ENCODE measurements at places on chromosomes 2 and 18.

GRCh38 chr2:104840893-104841585 is 12.9 kb upstream of the POU3F3 start:
- DNase-seq = no peak

DNA sequence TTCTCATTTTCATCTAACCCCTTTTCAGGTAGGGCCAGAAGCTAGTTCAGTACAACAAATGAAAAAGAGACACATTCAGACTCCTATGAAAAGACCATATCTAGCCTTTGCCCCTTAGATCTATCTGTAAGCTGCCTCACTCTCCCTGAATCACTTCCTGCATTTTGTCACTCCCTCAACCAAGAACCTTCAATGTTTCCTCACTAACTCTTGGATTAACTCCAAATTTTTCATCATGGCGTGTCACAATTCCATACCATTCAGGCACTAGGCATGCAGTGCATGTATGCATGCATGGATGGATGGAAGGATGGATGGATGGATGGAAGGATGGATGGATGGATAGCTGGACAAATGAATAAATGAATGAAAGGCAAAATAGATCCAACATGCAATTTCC is 356.9 kb downstream of the TNS1 start:
- DNase-seq = no peak

GRCh38 chr2:43225788-43226557 is 433 bp downstream of the ZFP36L2 start:
- DNase-seq = peak; percentile 60

DNA sequence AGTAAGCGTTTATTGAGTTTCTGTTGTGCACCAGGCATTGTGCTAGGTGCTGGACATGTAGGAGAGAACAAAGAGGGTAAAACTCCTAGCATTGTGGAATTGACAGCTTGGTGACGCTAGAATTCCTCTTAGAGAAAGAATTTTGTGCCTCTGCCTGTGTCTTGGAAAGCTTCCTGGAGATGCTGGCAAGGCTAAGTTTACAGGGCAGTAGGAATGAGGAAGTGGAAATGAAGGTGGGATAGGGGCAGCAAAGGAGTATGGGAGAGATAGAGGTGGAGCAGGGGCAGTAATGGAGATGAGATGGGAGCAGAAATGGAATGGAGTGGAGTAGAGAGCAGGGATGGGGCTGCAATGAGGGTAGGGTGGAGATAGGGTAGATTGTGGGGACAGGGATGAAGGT is 29.8 kb downstream of the GPR39 start:
- DNase-seq = no peak

- no peak for DNase-seq
These were observed 19.1 kb downstream of the REG1A start for GRCh38 chr2:79139423-79139822.

DNA sequence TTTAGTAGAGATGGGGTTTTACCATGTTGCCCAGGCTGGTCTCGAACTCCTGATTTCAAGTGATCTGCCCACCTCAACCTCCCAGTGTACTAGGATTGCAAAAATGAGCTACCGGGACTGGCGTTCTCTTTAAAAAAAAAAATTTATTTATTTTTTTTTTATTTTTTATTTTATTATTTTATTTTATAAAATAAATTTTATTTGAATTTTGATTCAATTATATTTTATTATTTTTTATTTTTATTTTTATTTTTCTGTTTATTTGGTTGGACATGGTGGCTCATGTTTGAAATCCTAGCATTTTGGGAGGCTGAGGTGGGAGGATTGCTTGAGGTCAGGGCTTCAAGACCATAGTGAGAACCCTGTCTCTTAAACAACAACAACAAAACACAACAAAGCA is 32.5 kb downstream of the EEF1B2 start:
- no peak for DNase-seq

GRCh38 chr2:27442920-27443282 is 720 bp downstream of the KRTCAP3 start:
- no peak for DNase-seq

DNA sequence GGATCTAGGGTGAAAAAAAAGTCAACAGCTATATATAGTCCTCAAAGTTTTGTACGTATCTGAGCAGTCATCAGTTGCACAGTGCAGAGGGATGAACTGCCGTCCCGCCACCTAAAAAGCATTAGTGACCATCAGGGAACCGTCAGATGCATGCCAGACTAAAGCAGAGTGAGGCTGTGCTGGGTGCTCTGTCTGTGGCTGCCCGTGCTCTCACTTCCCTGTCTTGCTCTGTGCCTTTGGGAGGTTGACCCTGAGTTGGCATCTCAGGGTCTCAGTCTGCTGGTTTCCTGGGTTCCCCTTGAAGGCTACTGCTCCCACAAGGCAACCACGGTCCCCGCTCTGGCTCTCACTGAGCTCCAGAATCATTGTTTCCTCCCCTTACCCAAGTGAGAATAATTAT is 11.1 kb downstream of the CLUL1 start:
- DNase-seq = no peak

DNA sequence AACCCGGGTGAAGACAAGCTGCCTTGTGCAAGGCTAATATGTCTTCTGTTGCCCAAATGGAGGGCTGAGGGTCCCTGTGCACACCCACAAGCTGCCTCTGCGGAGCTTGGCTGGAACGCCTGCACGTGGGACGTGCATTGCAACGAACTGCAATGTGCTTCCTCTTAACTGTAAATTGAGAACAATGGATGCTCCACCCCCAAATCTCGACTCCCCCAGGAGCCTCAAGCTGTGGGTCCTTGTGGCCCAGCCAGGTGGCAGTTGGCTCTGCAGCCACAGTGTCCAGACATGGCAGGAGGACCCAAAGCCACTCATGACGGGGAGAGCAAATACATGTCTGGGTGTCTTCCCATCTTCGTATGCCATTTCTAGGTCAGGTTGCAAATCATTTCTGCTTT is 90.1 kb downstream of the TWIST2 start:
- no peak for DNase-seq

DNA sequence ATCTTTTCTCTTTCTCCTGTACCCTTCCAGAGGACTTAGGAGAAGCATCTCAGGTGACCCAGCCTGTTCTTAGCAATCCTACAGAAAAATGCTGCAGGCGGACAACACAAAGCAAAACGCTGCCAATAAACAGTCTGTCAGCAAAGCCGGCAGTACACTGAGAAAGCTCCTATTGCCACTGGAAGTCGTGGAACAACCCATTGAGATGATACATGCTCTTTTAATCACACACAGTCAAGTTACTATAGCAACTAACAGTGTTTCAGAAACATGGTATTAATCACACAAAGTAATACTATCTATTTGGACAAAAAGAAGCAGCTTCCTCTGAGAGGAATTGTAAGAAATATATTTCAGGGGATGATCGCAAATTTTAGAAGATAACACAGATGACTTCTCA is 10.5 kb downstream of the CTLA4 start:
- DNase-seq = no peak
